ENCODE measurements at places on chromosomes 2 and 18. TPM values are rescaled to one million over a fixed set of nuclear protein-coding genes. Genes with fewer than 3 reads are reported as not detected.

NAT8 gene
- not detected for total RNA-seq

DNA sequence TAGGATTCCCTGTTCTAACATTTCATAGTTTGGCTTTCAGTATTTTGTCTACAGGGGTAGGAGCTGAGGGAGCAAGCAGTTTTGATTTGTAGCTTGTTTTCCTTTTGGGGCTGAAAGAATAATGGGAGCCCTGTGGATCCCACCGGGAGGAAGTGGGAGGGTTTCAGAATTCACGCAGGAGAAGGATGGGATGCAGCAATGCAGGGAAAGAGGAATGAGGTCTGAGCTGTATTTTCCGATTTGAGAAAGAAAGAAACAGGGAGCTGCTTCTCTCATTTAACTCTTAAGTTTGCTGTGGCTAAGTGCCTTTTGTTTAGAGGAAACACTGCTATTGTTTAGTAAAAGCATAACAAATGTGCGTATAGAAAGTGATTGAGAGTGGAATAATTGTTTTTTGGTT is 141.0 kb downstream of the ADCYAP1 start:
- no peak for ATAC-seq

DNA sequence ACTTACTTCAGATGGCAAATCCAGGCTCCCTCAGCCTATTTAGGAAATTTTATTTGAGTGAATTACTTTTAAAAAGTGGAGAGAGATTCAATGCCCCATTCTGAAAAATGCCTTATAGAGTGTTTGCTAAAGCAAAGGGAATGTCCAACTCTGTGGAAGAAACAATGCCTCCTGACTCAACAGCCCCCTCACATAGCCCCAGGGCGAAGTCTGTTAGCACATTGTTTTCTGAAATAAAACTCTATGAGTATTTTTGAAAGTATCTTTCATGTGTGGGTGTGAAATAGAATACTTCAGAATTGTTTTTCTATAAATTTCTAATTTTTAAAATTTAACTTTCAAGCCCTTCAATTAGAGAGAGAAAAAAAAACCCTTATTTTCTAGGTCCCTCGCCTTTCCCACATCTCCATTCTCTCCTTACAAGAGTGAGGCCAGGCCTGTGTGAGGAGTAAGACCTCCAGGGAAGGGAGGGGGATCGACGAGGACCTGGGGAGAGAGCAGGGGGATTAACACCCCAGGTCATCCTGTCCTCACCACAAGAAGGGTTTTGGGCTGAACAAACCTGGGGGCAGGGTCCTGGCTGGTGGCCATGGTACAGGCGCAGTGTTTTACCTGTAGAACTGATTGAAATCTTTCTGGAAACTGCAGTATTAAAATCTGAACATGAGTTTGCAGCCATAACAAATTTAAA is 141.4 kb downstream of the SNTG2 start:
- ATAC-seq: no peak

DNA sequence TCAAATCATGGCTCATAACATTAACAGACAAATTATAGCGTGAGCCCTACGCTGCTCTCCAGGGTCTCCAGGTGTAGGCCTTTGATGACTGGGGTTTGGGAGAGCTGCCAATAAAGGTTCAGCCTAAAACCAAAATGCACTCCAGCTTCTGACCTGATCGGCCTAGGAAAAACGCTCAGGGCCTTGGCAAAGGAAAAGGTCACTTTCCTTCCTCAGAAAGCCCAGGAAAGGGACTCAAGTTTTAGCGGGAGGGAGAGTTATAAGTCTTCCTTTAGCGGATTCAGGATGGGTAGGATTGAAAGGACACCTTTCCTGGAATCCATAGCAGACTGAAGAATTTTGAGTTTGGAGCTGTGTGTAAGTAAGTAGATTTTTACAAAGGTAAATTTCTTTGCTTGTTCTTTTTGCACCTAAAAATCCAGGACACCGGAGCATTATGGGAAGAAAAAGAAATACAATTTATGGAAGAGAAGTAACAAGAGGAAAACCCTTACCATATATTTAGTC is 8.8 kb downstream of the EVX2 start:
- no peak for ATAC-seq

DNA sequence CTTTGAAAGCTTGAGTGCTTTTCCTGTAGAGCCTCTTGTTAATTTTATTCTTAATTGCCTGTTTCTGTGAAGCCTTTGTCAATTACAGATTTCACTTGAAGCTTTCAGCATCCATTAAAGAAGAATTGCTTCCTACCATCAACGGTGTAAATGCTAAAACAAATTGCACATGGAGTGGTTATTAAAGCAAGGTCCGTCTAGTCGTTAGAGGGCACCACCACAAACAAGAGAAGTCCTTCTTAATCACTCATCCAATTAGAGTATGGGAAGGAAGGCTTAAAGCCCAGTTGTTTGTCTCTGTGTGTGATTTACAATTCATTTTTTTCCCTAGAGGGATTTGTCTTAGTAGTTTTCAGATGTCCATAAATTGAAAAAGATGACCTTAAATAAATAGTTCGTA is 1.6 kb downstream of the KCNJ3 start:
- ATAC-seq: no peak

DNA sequence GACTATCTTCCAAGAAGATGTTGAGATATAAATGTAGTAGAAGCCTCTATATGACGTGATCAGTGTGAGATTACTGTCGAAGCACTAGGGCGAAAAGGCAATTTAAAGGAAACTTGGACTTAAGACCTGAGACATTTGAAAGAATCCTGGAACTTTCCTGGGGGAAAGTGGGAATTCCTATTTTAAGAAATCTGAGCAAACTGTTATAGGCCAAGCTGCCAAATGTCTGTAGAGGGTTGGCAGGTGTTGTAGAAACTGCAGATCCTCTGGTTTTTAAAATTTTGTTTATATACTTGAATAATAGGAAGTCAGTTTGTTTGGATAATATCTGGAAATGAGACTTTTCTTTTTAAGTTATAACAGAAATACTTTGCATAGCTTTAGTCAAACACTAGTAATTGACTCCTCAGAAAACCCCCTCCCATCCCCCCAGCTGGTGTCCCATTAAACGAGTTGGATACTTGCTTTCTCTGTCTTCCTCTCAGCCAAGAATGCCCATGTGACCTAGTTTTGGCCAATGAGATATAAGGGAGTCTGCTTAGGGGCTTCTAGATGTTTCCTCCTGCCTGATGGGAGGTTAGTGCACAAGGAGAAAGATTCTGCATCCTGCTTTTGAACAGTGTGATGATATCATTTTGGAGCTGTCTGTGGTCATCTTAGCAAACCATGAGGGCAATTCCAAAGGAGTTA is 61.2 kb downstream of the MOGAT1 start:
- ATAC-seq: no peak

DNA sequence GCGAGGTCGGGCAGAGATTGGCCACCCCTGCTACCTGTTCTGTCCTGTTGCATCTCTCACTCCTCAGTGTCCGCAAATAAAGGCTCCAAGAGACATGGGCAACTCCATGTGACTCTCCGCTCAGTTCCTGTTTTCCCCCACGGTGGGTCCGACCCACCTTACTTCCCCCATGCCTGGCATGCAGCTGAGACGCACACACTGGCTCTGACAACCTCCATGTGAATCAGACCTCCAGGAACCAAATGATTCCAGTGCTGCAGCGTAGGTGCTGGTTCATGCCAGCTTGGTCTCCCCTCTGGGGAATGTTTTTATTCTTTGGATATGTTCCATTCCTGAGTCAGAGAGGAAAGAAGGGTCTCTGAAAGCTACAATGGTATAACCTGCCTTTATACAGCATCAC is 221.5 kb downstream of the SH3RF3 start:
- no peak for ATAC-seq

FHL2 gene
- total RNA-seq: 39.0 TPM

GPR45 gene
- total RNA-seq: not detected

DNA sequence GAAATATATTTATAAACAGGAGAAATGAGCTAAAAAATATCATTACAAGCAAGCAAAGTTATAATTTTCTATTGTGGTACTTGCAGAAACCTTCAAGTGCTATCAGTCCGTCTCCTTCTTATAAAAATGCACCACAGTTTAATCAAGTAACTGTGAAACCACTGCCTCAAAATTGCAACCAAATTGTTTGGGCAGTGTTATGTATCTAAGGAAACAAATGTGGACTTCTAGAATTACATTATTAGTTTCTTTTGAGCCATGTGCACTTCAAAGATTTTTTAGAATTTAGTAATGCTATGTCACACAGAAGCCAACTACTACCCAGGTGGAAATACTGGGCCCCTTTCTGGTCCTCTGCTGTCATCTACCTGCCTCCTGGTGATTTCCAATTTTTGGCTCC is 495.6 kb downstream of the NYAP2 start:
- no peak for ATAC-seq

- peak; percentile 81 for ATAC-seq
Observed at GRCh38 chr18:36187826-36188721, 777 bp downstream of the MOCOS start.

GRCh38 chr2:46339676-46340459 is 42.7 kb downstream of the EPAS1 start:
- ATAC-seq: no peak

- peak; percentile 55 for ATAC-seq
Observed at GRCh38 chr18:79912409-79912991, 39.0 kb downstream of the SLC66A2 start.

DNA sequence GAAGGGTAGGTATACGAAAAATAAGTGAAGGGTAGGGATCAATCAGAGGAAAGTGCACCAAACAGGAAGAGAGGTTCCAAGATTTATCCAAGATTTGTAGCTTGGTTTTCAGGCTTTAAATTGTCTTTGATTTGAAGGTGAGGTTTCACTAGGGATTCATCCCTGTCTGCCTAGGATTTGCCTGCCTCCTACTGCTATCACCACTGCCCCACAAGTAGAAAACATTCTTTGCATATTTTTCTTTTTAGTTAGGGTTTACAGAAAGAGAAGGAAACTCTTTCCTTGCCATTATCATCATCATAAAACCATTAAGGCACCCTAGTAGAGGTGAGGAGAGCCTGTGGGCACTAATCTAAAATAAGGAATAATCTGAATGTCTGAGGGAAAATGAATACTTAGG is 45.8 kb upstream of the TANC1 start:
- ATAC-seq: no peak

DNA sequence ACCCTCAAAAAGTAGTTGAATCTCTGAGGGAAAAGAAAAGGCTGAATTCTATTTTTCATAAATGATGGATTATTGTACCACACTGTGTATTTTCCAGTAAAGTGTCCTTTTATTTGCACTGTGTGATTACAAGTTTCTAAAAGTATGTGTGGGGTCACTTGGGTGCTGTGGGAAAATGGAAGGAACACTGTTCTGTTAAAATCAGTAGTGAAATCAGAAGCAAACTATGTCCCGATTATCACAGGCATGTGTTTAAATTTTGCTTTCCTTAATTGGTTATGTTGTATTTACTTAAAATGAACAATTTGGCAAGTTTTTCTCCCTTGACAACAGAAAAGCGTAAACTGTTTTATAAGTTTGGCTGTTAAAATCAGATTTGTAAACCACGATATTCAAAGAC is 353.1 kb downstream of the ARHGAP15 start:
- ATAC-seq: no peak

DNA sequence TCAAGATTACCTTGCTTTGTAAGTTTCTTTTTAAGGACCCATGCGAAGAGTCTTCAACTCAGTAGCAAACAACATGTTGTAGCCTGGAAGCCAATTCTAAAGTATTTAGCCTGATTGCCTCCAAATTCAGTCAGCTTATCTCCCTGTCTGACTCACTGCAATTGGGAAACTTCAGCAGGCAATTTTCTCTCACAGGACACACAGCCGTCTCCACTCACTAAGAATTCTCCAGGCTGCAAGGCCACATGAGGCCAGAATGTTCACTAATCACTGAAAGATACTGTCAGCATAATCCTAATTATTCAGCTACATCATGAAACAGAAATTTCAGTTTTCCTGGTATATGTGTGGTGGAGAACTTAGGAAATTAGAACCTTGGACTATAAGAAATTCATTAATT is 78.1 kb upstream of the PDE1A start:
- ATAC-seq: no peak

Measured in esophagus mucosa (tissue), 1 donor.